ENCODE measurements at places on chromosomes 5 and 9. TPM values are rescaled to one million over a fixed set of nuclear protein-coding genes. Genes with fewer than 3 reads are reported as not detected.

PRRX2 gene
- total RNA-seq: 0.16 TPM

- DNase-seq: no peak
Measured at GRCh38 chr9:109629615-109630014, 131.5 kb upstream of the PTPN3 start.

DNA sequence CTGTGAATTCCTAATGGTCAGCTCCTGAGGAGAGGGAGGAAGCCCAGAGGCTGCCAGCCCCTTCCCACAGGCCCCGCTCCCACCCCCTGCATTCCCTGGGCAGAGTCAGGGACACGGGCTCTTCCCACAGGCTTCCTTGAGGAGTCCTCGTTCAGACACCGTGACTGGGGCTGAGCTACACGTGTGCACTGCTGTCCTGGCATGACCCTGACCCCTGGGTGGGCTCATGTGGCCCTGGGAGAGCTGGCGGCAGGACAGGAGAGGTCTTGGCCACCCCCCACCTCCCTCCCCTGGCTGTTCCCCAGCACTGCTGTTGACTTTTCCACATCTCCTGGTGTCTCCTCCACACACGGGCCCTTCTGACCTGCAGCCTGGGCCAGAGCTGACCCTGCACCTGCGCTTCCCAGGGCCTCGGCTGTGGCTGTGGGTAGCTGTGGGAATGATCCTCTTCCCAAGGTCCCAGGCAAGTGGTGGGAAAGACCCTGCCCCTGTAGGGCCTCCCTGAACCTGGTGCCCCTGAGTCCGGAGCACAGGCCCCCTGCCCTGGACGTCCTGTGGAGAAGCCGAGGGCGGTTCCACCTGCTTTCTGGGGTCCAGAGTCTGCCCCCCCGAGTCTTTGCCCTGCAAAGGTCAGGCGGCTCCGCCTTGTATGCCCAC lies 56.5 kb upstream of the NKD2 start:
- DNase-seq: no peak

DNA sequence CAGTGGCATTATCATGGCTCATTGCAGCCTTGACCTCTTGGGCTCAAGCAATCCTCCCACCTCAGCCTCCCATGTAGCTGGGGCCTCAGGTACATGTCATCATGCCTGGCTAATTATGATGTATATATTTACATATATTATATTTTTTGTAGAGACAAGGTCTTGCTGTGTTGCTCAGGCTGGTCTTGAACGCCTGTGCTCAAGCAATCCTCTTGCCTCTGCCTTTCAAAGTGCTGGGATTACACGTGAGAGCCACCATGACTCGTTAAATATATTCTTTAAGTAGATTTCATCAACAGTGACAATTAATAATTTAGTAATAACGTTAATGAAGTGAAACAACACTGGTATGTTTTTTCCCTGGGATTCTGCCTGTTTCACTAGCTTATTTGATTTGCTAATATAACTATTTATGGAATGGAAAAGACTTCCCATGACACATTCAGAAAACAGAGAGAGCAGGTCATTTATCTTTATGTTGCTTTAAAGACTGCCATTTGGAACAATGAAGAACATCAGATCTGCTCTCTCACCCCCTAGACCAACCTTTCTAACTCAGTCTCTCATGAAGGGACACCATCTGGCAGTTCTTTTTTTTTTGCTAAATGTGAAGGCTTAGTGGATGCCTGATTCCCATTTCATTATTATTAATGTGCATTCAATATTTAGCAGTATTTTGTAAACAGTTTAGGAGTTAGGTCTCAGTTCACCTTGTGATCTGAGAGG lies 295.6 kb downstream of the KIF4B start:
- no peak for DNase-seq

Data from occipital lobe (tissue), 3 donors.